ENCODE measurements at places on chromosomes 4 and X. TPM values are rescaled to one million over a fixed set of nuclear protein-coding genes. Genes with fewer than 3 reads are reported as not detected.

DNA sequence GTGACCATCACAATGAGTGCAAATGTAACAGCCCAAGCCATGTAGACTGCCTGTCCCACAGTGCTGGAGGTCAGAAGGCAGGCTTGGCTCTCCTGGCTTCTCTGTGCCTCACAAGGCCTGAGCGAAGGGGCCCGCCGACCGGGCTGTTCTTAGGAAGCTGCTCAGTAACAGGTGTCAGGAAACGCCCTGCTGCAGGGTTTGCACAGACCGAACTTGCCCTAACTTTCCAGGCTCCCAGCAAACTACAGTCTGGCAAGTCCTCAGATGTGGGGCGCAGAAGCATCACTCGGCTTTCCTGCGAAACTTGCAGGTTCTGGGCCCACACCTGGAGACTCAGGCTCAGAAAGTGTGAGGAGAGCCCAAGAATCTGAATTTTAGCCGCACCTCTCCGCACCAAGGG is 87.6 kb downstream of the CRMP1 start:
- no peak overlapping the region for H3K27ac ChIP-seq
- H3K27me3 ChIP-seq = no peaks in the 10 kb centered on the region
- no peak for DNase-seq
- no peak overlapping the region for H3K4me3 ChIP-seq

The SLC6A14 gene
- total RNA-seq = not detected

The NWD2 gene
- 0.63 TPM for total RNA-seq

DNA sequence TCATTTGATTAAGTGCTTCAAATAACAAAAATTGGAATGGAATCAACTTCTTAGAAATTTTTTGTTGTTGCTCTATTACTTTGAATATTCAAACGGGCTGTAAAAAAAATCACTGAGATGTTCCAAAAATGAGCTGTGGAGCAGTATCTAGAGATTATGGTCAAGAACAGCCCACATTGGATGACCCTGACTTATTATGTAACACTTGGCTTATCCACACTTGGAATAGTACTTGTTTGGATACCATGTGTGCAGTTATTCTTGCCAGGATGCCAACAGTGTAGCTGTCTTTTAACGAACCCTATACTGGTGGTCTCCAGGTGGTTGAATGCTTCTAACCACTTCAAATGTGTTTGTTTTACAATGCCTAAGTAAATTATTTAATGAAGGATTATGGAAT is 64.9 kb upstream of the CAMK2D start:
- no peaks in the 10 kb centered on the region for H3K36me3 ChIP-seq
- DNase-seq = no peak
- H3K27ac ChIP-seq = no peak overlapping the region
- no peaks in the 10 kb centered on the region for H3K4me1 ChIP-seq
- no peaks in the 10 kb centered on the region for H3K27me3 ChIP-seq

The CA5B gene
- total RNA-seq = 45.5 TPM

The CXCL11 gene
- total RNA-seq = not detected

The CT45A3 gene
- total RNA-seq = 27.5 TPM

DNA sequence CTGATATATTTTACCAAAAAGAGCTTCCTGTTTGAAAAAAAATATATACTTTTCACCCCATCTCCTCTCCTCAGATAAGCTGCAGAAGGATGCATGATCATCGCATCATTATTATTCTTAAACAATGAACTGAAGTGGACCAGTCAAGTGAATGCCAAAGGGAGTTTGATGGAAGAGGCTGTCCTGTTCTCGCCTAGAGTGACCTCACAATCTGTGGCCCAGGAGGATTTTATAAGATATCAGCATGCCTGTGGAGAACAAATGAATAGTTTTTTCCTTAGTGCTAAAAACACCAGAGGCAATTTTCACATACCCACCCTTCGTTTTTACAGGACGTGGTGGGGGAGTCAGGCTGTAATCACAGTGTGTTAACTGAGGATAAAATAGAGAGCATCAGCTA is 112.7 kb downstream of the USP46 start:
- no peaks in the 10 kb centered on the region for H3K36me3 ChIP-seq
- no peaks in the 10 kb centered on the region for H3K27me3 ChIP-seq
- DNase-seq = peak; percentile 36
- H3K4me1 ChIP-seq = peaks cover 15% of the 10 kb centered on the region
- H3K4me3 ChIP-seq = no peak overlapping the region
- no peak overlapping the region for H3K27ac ChIP-seq

The YY2 gene
- 15.6 TPM for total RNA-seq

DNA sequence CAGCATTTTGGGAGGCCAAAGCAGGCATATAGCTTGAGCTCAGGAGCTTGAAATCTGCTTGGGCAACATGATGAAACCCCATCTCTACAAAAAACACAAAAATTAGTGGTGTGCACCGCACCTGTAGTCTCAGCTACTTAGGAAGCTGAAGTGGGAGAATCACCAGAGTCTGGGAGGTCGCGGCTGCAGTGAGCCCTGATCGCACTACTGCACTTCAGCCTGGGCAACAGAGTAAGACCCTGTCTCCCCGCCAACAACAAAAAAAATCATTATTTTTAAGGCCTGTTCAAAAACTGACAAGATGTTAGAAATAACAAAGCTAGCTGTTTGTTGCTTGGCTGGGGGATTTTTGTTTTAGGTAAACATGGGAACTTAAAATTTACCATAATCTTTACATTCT is 5.1 kb downstream of the YTHDC1 start:
- H3K36me3 ChIP-seq = no peaks in the 10 kb centered on the region
- H3K4me3 ChIP-seq = no peak overlapping the region
- peaks cover 23% of the 10 kb centered on the region for H3K4me1 ChIP-seq
- DNase-seq = no peak
- H3K27me3 ChIP-seq = no peaks in the 10 kb centered on the region

GRCh38 chrX:47587906-47588735 is 5.9 kb downstream of the TIMP1 start:
- H3K27ac ChIP-seq = no peak overlapping the region
- H3K36me3 ChIP-seq = no peaks in the 10 kb centered on the region
- H3K27me3 ChIP-seq = no peaks in the 10 kb centered on the region
- DNase-seq = no peak
- H3K4me1 ChIP-seq = peaks cover 6% of the 10 kb centered on the region

- DNase-seq = no peak
- no peaks in the 10 kb centered on the region for H3K36me3 ChIP-seq
- no peak overlapping the region for H3K27ac ChIP-seq
Measured at GRCh38 chrX:66635360-66635759, 3.5 kb downstream of the EDA2R start.

DNA sequence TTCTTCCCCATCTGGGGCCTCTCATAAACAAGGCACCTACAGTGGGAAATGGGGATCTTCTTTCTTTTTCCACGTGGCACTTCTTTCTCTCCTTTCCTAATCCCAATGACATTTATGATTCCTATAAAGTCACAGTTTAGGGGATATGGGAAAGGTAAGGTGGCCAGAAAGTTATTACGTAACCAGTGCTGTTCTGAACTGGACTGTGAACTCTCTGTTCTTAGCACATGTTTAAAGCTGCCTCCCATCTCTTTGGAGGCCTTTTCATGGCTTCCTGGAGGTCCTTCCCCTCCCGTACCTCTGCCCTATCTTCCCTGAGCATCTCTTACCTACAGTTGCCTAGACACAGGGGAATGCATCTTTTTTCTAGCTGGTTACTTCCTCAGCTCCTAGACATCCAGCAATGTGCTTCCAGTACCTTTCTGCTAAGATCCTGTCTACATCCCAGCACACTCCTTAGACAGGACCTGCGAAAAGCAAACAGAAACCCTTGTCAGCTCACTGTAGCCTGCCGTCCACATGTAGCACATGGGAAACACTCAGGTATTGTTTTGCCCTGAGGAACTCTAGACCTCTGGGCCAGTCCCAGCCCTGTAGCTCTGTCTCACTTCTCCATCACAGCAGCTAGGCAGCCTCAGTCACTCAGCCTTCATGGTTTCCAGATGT is 195.4 kb downstream of the NWD2 start:
- H3K27me3 ChIP-seq = no peaks in the 10 kb centered on the region
- H3K27ac ChIP-seq = no peak overlapping the region
- no peak for DNase-seq
- no peaks in the 10 kb centered on the region for H3K4me1 ChIP-seq
- no peak overlapping the region for H3K4me3 ChIP-seq

DNA sequence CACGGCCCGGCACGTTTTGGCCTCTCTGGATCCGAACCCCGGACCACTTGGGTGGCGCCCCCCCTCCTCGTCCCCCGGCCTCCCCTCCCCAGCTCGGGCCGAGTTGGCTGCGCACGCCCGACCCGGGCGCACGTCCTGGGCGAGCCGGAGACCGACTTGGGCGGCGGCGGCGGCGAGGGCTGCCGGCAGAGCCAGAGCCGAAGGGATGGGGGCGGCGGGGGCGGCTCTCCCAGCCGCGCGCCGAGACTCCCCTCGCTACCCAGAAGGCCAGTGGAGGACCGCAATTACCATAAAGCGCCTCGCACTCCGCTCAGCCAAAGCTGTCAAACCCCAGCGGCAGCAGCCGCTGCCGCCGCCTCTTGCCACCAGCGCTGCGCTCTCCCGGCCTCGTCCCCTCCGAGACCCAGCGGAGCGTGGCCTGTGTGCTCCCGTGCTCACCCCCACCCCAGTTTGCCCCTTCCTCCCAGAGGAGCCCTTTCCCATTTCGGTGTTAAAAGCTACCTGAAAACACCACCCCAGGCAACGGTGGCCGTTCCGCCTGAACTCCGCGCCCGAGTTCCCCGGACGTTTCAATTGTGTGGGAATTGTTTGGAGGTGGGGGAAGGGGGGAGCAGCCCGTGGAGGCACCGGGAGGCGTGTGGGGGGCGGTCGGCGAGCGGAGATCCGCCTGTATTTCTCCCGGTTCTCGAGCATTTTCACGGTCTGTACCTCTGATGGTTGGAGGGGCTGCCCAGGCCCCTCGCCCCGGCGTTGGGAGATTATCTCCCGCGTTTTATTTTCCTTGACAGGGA is 701 bp upstream of the BCOR start:
- peak overlapping the region; percentile 10 for H3K27ac ChIP-seq
- peaks cover 8% of the 10 kb centered on the region for H3K4me1 ChIP-seq
- peak overlapping the region; percentile 81 for H3K4me3 ChIP-seq
- no peaks in the 10 kb centered on the region for H3K27me3 ChIP-seq

DNA sequence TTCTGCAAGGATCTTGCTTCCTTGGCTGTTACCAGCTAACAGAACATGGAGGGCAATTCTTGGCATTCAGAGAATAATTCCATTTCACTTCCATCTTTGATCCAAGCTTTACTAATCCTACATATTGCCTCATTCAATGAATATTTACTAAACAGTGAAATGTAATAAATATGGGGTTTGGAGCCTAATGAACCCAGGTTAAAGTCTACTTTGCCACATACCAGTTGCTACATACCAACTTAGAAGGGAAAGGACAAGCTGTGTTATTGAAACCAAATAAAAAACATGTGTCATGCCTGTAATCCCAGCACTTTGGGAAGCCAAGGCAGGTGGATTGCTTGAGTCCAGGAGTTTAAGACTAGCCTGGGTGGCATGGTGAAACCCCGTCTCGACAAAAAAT is 265.6 kb downstream of the KLHL13 start:
- H3K4me1 ChIP-seq = no peaks in the 10 kb centered on the region
- no peak overlapping the region for H3K27ac ChIP-seq
- H3K36me3 ChIP-seq = no peaks in the 10 kb centered on the region
- no peaks in the 10 kb centered on the region for H3K27me3 ChIP-seq
- no peak for DNase-seq

The AFF2 gene
- 28.1 TPM for total RNA-seq

- H3K4me3 ChIP-seq = no peak overlapping the region
- no peaks in the 10 kb centered on the region for H3K36me3 ChIP-seq
- no peaks in the 10 kb centered on the region for H3K4me1 ChIP-seq
- H3K27me3 ChIP-seq = no peaks in the 10 kb centered on the region
Measured at GRCh38 chr4:101944649-101945048, 154.1 kb downstream of the BANK1 start.

- no peaks in the 10 kb centered on the region for H3K36me3 ChIP-seq
- H3K4me3 ChIP-seq = no peak overlapping the region
- no peak for DNase-seq
- H3K27ac ChIP-seq = no peak overlapping the region
- H3K4me1 ChIP-seq = no peaks in the 10 kb centered on the region
Measured at GRCh38 chr4:79763486-79764075, 309.4 kb downstream of the ANTXR2 start.

The PAGE2B gene
- total RNA-seq = 33.9 TPM

The ZCCHC18 gene
- 6.2 TPM for total RNA-seq

The MTCP1 gene
- 25.0 TPM for total RNA-seq
